ENCODE measurements at places on chromosomes 2 and 18. TPM values are rescaled to one million over a fixed set of nuclear protein-coding genes. Genes with fewer than 3 reads are reported as not detected.

Gene ASB1
- 31.3 TPM for total RNA-seq

Gene IGFBP2
- total RNA-seq = 657 TPM

- H3K27me3 ChIP-seq = no peaks in the 10 kb centered on the region
- H3K4me1 ChIP-seq = no peaks in the 10 kb centered on the region
- no peaks in the 10 kb centered on the region for H3K36me3 ChIP-seq
- H3K27ac ChIP-seq = no peak overlapping the region
- no peak overlapping the region for H3K4me3 ChIP-seq
These were observed 39.1 kb upstream of the FAM124B start for GRCh38 chr2:224440988-224441387.

DNA sequence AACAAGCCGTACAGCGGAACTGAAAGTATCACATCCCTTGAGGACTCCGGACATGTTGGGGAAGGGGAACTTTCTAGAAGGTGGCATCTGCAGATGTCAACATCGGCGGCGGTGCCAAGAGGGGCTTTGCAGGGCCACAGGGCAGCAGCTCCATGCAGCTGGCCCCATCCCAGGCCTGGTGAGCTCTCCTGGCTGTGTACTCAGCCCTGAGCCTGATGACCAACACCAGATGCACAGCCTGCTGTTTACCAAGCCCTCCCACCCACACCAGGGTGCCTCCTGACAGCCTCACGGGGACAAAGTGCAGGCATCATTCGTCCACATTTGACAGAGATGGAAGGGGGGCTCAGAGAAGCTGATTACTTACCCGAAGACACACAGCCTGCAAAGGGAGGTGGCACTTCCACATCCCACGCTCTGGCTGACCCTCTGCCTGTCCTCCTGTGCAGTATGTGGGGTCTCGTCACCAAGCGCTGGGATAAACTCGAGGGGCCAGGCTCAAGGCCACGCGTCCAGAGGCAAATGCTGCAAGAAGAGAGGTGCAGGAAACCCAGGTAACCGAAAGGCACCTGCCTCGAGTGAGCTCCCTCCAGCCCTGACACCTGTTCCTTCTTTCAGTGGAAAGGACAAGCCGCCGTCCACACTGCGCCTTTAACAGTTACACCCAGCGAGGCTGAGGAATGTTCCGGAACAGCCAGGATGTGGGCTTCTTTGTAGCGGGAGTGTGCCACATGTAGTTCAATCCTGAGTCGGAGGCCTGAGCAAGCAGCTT is 69.0 kb upstream of the ASAP2 start:
- H3K4me1 ChIP-seq = no peaks in the 10 kb centered on the region
- no peaks in the 10 kb centered on the region for H3K36me3 ChIP-seq
- no peak overlapping the region for H3K27ac ChIP-seq
- H3K4me3 ChIP-seq = no peak overlapping the region
- no peak for DNase-seq
- no peaks in the 10 kb centered on the region for H3K27me3 ChIP-seq

DNA sequence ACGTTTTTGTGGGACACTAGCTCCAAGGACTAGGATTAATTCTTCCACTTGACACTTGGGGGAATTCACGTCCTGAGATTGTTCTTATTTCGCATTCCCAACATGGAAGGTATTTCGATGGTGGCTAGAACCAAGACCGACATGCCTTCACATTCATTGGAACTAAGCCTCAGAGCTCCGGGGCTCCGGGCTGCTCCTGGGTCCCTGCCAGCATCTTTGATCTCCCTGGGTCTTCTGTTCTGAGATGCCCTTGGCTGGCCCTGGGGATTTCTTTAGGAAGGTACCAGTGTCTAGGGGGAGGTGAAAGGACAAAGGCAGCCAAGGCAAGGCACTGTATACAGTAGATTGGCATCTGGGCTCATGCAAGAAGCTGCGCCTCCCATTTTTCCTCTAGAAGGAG is 76.8 kb downstream of the DYSF start:
- peak; percentile 18 for DNase-seq
- no peaks in the 10 kb centered on the region for H3K27me3 ChIP-seq
- no peaks in the 10 kb centered on the region for H3K4me1 ChIP-seq
- H3K4me3 ChIP-seq = no peak overlapping the region
- H3K36me3 ChIP-seq = no peaks in the 10 kb centered on the region
- no peak overlapping the region for H3K27ac ChIP-seq

DNA sequence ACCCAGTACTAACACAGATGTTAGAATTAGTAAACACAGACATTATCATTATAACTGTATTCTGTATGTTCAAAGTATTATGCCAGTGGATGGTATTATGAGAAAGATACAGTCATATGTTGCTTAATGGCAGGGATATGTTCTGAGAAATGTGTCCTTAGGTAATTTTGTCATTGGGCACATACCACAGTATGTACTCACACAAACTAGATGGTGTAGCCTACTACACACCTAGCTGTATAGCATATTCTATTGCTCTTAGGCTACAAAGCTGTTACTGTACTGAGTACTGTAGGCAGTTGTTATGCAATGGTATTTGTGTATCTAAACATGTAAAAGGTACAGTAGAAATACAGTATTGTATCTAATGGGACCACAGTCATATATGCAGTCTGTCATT is 53.8 kb downstream of the GTF3C3 start:
- no peak for DNase-seq
- H3K4me3 ChIP-seq = no peak overlapping the region
- no peaks in the 10 kb centered on the region for H3K27me3 ChIP-seq
- no peak overlapping the region for H3K27ac ChIP-seq
- H3K36me3 ChIP-seq = no peaks in the 10 kb centered on the region

DNA sequence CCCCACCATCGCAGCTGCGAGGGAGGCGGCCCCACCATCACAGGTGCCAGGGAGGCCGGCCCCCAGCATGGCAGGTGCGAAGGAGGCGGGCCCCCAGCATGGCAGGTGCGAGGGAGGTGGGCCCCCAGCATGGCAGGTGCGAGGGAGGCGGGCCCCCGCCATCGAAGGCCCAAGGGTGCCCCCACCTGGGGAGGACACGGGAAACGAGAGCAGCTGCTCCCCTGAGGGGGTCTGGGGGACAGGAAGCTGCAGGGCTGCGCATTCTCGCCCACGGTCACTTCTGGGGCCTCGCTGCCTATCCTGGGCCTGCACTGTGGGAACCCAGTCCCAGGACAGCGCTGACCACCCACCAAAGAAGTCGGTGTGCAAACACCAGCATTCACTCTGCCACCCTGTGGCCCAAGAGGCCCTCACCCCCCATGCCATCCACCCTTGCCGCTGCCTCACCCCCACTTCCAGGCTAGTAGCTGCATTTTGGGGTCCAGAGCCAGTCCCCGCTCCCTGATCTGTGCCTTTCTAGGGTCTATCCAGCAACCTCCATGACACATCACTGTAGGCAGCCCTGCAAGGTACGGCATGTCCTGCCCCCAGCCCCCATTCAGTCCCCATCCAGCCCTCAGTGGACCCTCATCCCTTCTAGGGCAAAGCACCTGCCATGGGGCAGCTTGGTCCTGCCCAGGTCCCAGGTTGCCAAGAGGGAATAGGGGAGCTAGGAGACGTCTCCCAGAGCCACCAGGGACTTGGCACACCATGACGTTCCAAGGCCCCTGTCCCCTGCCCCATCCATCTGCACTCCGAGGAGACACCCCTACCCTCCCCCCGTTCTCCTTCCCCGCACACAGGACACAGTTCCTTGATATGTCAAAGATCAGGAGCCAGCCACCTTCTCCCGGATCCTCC is 24.0 kb upstream of the GPC1 start:
- DNase-seq = no peak
- no peak overlapping the region for H3K27ac ChIP-seq

DNA sequence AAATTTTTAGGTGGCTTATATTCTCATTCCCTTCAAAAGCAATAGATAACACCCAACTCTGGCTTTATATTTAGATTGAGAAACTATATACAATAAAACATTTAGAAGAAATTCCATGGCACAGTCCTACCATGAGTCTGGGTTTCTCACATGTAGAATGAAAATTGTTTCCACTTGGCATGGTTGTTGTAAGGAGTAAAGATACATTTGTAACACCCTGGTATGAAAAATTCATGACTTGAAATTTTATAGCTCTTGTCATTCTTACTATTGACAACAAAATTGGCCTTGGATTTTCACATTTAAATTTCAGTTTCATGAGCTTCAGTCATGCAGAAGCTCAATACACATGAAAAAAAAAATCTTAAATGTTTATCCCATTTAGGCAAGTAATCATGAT is 92.5 kb upstream of the CBLN2 start:
- H3K4me3 ChIP-seq = no peak overlapping the region
- DNase-seq = no peak
- no peaks in the 10 kb centered on the region for H3K27me3 ChIP-seq
- H3K27ac ChIP-seq = no peak overlapping the region

- no peaks in the 10 kb centered on the region for H3K36me3 ChIP-seq
- H3K4me1 ChIP-seq = no peaks in the 10 kb centered on the region
- no peak overlapping the region for H3K4me3 ChIP-seq
- no peak overlapping the region for H3K27ac ChIP-seq
- DNase-seq = no peak
- H3K27me3 ChIP-seq = no peaks in the 10 kb centered on the region
These were observed 149.3 kb downstream of the TTC32 start for GRCh38 chr2:19752500-19752899.

All from aorta (tissue), 5 donors.